ENCODE measurements at places on chromosomes 12 and 14. TPM values are rescaled to one million over a fixed set of nuclear protein-coding genes. Genes with fewer than 3 reads are reported as not detected.
A peak's percentile ranks its signal among the peaks of the same experiment; 100 is the strongest.

The SIRT4 gene
- total RNA-seq: not detected

The PMCH gene
- not detected for total RNA-seq

The NFATC4 gene
- total RNA-seq: 14.5 TPM

The KRT77 gene
- not detected for total RNA-seq

The TOMM20L gene
- not detected for total RNA-seq

The NTF3 gene
- not detected for total RNA-seq

The ERP27 gene
- not detected for total RNA-seq

The APOF gene
- not detected for total RNA-seq

The WNT5B gene
- 208 TPM for total RNA-seq

The GLT1D1 gene
- 4.2 TPM for total RNA-seq

The MANSC1 gene
- total RNA-seq: 0.92 TPM

The STXBP6 gene
- total RNA-seq: not detected

The CISTR gene
- total RNA-seq: not detected

The ARMH4 gene
- 1.9 TPM for total RNA-seq

The ARHGEF25 gene
- 17.0 TPM for total RNA-seq

The TRHDE gene
- total RNA-seq: 5.0 TPM

GRCh38 chr14:29242755-29243754, 476.5 kb downstream of the FOXG1 start:
- DNase-seq: peak; percentile 58

GRCh38 chr14:60085085-60085484, 6.6 kb upstream of the PCNX4 start:
- DNase-seq: no peak

- no peak for DNase-seq
These were observed 23.3 kb downstream of the AHNAK2 start for GRCh38 chr14:104954746-104955395.

GRCh38 chr12:112900298-112901145, 6.2 kb upstream of the OAS1 start:
- peak; percentile 27 for DNase-seq

DNA sequence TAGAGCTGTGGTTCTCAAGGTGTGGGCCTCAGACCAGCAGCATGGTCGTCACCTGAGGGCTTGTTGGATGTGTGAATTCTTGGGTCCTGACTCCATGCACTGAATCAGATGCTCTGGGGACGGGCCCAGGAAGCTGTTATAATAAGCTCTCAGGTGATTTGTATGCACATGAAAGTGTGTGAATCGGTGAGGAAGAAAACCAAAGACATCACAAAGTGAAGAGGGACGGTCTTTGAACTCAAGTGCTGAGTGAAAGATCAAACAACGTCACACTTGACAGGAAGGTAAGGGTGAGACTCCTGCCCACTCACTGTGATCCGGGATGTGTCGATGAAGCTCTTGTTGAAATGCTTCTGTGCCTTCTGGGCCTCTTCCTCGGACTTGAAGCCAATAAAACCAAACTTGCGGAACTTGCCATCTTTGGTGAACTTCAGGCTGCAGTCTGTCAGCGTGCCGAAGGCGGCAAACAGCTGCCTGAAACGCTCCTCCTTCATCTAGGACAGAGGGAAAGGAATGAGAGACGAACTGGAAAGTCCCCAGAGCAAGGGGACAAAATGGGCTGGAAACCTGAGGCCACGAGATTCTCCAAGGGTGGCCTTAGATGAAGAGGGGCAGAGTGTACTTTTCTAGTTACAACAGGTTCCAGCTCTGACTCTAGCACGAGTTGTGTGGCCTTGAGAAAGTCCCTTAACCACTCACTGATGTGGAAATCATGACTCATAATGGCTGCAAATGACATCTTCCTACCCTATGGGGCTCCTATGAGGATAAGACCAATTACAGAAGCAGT, 4.0 kb downstream of the RBM19 start:
- no peak for DNase-seq

- no peak for DNase-seq
These were observed at the start of gene TESPA1 for GRCh38 chr12:54984658-54985376. TESPA1 (minus strand) TSS chr12:54984762; CDS start chr12:54974562, 10,200 bp downstream.

GRCh38 chr14:104081261-104081835, 4.2 kb upstream of the ASPG start:
- no peak for DNase-seq

DNA sequence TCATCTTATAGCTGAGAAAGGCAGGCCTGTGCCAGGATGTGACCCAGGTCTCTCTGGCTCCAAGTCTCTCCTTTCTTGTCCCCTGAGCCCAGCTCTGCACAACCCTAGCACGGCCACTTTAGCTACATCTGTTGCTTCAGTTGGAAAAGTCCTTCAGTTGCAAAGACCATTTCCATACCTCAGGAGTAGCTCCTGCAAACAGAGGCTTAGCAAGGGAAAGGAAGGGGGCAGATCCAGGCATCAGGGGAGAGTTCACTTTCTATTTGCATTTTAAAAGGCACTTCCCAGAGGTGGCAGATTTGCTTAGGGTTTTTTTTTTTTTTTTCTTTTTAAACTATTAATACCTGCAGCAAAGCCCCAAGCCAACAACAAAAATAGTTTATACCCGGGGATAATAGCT, 3.0 kb upstream of the PITPNM2 start:
- DNase-seq: no peak

GRCh38 chr14:53509276-53510244, 356.4 kb upstream of the DDHD1 start:
- peak; percentile 76 for DNase-seq

DNA sequence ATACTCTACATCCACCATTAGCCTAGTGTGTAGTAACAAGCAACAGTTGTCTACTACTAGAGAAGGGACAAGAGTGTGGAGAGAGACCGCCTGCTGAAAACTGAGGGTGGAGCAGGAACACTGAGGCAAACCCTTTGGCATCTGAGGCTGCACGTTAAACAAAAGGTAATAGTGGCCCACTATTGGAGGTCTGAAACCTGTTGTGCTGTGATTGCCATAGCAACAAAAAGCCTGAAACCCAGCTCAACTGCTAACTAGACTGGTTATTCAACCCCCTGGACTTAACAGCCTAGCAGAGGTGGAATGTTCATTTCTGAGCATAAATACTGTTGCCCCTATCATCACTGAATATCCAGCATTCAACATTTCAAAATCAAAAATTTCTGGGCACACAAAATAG, 43.0 kb downstream of the PPP4R4 start:
- no peak for DNase-seq

GRCh38 chr12:39103552-39104165, 198.3 kb upstream of the CPNE8 start:
- peak; percentile 19 for DNase-seq

GRCh38 chr14:22531451-22532344, 57.3 kb downstream of the DAD1 start:
- no peak for DNase-seq

GRCh38 chr12:72274931-72275330, 2.8 kb downstream of the TRHDE start:
- DNase-seq: no peak

GRCh38 chr12:77754086-77754485, 76.6 kb upstream of the NAV3 start:
- DNase-seq: no peak

DNA sequence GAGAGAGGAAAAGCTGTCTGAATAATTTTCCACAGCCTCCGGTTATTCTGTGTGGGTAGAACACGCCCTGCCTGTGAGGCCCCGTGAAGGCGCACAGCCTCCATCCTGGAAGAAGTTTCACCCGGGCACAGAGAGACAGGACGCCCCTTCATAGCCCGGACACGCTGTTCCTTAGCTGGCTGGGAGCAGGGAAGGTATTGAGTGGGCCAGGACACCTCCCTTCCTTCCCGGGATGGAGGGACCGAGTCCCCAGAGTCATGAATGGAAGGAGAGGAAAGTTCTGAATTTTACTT, 135.5 kb downstream of the GCH1 start:
- no peak for DNase-seq

DNA sequence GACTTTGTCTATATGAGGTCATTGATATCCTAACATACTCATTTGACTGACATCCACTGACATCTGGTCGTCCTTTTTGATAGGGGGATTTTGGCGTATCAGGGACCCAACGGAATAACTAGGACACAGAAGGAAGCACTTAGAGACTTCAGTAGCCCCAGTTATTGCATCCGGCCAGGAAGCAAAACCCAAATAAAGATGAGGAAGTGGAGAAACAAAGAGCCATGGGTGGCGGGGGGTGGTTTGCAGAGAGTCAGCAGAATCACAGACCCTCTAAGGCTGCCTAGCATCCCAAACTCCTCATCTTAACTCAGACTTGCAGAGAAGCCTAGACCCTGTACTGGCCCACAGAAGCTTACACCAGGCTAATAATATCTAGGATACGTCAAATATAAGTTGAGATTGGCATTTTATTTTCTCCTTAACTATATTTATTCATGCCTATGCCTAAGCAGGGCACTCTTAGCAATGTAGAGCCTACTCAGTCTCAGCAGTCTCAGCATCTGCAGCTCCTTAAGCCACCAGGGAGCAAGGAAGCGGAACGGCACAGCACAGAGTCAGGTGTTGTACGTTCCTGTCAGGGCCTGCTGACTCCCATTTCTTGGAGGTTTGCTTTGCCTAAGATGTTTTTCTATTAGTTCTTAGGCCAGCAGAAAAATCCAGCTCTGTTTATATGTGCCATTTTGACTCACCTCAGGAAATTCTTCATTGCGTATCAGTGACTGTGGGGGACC, 45.1 kb downstream of the KCNA1 start:
- DNase-seq: no peak

DNA sequence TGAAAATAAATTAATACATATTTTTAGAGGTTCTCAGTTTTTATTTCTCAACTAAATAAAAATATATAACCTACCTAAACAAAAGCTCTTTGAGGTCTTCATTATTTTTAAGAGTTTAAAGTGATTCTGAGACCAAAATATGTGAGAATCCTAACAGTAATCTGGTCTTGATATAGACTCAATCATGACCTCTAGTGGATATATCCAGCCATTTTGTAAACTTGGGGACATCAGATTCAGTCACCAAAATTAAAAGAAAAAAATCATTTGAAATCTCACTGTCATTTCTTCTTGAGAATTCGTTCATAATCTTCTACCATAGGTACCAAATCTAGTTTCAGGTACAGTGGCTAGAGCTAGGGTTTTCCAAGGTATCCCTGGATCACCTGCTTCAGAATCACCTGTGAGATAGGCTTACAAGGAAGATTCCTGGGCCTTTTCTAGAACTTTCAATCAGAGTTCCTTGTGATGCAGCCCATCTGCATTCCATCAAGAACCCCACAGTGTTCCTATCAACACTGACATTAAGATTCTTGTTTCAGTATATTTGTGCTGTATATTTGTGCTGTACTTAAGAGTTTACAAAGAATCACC, 214.9 kb downstream of the ADAMTS20 start:
- DNase-seq: no peak

GRCh38 chr14:79661752-79662151, 549.6 kb downstream of the DIO2 start:
- no peak for DNase-seq

DNA sequence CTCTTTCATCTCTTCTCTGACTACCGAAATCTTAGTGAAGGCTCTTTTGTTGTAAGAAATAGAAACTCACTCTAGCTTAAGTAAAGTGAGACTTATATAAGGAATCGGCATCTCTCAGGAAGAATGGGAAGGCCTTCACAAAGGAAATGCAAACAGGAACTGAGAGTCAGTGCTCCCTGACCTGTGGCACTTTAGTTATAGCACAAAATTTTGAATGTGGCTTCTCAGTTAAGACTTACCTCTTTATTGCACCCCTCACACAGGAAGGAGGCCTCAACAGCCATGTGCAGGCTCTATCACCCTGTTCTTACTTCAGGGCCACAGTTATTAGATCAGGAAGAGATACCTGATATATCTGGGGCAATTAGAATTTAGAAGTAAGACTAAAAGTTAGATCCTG, 224.7 kb upstream of the EGLN3 start:
- no peak for DNase-seq

GRCh38 chr14:48563489-48563888, 888.1 kb upstream of the MDGA2 start:
- no peak for DNase-seq

GRCh38 chr12:53431187-53431586, 7.5 kb downstream of the AMHR2 start:
- peak; percentile 59 for DNase-seq
